ENCODE measurements at places on chromosomes 5 and 9.

GRCh38 chr5:91139572-91140200 is 243.4 kb downstream of the ARRDC3 start:
- no peak for DNase-seq

DNA sequence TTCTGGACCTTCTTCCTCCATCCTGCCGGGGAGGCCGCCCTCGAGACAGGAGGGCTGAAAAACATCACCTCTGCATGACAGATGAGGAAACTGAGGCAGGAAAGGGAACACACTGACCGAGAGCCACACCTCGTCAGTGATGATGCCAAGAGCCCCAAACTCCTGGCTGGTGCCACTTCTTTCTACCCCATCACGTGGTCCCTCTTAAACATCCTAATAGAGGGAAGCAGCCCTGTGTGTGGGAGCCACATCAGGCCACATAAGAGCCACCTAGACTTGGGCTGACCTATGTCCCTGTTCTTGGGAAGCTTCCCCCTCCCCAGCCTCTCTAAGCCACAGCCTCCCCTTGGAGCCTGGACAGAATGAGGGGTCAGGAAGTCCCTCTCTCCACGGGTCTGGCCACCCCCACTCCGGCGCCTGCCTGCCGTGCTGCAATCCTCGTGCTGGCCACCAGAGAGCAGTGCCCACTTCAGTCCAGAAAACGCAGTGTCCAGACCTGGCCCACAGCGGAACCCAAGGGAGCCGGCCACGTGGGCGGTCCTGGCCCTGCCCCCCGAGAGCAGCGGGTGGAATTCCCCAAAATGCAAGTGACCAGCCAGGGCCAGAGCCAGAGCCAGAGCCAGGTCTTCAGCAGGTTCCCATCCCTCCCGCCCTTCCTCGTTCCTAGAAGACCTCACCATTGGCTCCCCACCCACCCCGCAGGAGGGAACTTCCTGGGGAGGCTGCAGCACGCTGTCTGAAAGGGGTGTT is 54.7 kb upstream of the SARDH start:
- peak; percentile 46 for DNase-seq

- DNase-seq = no peak
Measured at GRCh38 chr5:150142185-150142958, 13.3 kb downstream of the PDGFRB start.

DNA sequence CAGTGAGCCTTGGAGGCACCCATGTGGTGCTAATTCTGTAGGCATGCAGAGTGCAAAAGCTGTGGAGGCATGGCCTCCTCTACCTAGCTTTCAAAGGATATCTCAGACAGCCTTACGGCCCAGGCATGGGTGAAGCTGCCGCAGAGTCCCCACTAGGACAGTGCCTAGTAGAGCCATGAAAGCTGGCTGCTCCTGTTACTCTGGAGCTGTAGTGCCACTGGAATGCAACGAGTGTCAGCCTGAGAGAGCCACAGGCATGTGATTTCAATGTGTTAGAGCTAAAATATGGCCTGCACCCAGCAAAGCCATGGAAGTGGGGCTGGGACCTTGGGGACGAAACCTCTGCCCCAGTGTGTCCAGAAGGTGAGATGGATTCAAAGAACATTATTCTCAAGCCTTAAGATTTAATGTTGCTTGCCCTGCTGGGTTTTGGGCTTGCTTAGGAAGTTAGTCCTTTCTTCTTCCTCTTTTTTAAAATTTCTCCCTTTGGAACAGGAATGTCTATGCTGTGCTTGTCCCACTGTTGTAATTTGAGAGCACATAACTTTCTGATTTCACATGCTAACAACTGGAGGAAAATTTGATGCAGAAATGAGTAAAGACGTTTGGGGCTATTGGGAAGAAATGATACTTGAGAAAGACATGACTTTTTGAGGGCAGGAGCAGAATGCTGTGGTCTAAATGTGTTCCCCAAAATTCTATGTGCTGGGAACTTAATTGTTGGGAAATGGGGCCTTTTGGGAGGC is 298.4 kb downstream of the PSAT1 start:
- DNase-seq = no peak

- peak; percentile 78 for DNase-seq
Measured at GRCh38 chr5:61267116-61267515, 64.9 kb upstream of the ZSWIM6 start.

DNA sequence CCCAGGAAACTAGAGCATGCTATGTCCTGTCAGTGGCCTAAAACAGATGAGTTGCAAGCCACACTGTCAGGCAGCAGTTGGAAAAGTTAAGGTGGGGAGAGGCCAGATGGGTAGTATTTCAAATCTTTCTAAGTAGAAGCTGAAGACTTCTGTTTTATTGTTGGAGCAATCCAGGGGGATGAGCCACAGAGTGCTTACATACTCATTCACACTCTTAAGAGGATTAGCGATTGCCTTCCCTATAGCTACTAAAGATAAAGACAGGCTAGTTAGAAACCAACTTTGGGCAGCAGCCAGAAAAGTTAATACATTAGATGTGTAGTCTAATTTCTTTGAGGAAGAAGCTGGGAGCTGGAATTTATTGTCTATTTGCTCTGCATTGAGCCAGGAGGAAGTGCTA is 61.7 kb upstream of the ELAVL2 start:
- DNase-seq = no peak

GRCh38 chr5:147417135-147417813 is 92.6 kb downstream of the DPYSL3 start:
- no peak for DNase-seq

DNA sequence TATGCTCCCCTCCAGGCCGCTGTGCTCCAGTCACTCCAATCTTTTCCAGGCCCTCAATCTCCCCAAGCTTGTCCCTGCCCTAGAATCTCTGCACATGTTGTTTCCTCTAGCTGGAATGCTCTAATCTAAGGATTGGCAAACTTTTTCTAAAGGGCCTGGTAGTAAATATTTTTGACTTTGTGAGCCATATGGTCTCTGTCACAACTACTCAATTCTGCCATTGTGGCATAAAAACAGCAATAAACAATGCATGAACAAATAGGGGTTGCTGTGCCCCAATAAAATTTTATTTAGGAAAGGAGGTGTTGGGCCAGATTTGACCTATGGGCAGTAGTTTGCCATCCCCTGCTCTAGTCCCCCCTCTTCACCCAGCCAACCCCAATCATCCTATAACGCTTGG is 150.5 kb upstream of the LRRTM2 start:
- no peak for DNase-seq

- no peak for DNase-seq
Measured at GRCh38 chr9:102995033-102995432, at the start of gene CYLC2. Gene CYLC2, plus strand, starts transcription at chr9:102995333. Its CDS starts 48 bp downstream, at chr9:102995381.

- peak; percentile 19 for DNase-seq
Measured at GRCh38 chr5:102531506-102531905, 32.7 kb upstream of the SLCO6A1 start.

DNA sequence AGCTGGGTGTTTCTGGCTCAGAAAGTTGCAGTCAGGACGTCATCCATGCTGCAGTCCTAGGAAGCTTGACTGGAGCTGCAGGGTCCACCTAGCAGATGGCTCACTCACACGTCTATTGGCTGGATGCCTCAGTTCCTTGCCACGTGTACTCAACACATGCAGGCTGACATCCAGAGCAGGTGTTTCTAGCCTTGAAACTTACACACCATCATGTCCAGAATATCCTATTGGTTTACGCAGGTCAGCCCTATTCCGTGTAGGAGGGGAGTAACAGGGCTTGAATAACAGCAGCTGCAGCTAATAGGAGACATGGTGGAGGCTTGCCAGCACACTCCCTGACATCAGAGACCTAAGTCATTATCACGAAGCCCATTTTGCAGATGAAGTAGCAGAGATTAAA is 473.5 kb downstream of the ACTL7B start:
- no peak for DNase-seq

DNA sequence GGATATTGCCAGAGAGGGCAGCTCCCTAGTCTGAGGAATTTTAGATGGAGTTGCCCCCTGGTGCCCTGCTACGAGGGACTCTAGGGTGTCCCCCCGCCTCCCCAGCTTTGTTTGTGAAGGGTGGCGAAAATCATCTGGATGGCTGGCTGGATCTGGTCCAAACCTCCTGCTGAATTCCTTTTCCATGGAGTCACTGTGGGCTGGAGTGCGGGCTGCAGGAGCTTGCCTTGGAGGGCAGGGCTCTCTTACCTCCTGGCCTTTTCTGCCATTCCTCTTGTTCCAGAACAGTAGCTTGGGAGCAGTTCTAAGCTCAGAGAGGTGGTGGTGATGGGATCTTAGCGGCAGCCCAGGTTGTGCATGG is 2.1 kb downstream of the SYNPO start:
- DNase-seq = no peak

DNA sequence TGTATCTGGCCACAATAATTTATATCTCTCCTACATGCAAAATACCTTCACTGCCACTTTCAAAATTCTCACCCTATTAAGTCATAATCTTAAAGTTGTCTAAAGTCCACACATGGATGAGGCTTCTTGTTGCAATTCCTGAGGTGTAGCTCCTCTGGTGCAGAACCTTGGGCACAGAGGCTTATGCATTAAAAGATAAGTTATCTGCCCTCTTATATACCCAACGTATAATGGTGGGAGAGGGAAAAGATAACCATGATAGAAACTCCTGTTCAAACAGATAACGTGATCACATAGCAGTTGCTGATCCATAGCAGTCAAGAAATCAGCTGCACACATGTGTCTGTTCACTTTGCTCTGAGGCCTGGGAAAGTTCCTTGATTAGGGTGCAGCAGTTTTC is 1767.0 kb downstream of the MAT2B start:
- no peak for DNase-seq

DNA sequence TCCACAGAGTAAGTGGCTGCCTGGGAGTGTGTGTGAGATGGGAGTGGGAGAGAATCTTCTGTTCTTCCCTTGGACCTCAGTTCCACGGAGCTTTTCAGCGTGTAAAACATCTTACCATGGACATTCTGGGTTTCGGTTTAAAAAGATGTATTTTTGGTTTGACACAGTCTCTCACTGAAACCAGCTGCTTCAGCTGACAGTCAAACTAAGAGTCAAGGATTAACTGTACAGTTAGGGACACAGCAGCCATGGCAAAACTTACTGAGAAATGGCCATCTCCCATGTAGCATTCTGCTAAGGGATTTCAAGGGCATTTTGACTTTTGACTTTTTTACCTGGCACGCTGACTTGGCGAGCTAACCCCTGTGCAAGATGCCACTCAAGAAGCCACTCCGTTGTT is 93.8 kb upstream of the IL12B start:
- no peak for DNase-seq

DNA sequence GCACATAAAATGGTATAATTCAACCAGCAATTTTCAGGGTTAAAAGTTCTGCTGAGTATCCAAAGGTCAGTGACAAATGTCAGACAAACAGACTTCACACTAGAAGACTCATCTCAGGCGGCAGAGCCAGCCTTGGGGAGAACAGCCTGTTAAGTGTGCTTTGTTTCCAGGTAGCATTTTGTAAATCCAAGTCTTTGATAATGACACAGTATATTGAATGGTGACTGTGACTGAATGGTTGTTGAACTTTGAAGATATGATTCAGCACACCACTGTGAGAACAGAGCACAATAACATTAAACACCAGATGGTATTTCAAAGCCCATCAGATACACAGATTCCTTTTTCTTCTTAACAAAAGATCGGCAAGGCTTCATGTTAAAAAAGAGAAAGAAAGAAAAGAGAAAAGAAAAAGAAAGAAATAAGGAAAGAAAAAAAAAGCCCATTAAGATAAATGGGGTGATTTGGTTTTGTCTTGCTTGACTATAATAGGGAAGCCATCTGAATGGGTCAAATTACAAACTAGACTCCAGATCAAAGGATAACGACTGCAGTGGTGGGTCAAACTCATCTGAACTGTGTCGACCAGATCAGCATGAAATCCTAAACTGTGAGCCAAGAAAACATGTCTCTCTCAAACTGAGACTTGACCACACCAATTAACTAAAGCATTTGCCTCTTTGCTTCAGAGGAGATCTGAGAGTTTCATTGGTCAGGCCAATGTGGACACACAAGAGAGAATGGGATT is 313.0 kb upstream of the ZNF608 start:
- DNase-seq = no peak

- DNase-seq = no peak
Measured at GRCh38 chr9:31323726-31324444, 1060.6 kb upstream of the ACO1 start.

- DNase-seq = no peak
Measured at GRCh38 chr5:97067296-97067850, 75.0 kb downstream of the LIX1 start.

- no peak for DNase-seq
Measured at GRCh38 chr5:40376566-40376965, 303.1 kb upstream of the PTGER4 start.

DNA sequence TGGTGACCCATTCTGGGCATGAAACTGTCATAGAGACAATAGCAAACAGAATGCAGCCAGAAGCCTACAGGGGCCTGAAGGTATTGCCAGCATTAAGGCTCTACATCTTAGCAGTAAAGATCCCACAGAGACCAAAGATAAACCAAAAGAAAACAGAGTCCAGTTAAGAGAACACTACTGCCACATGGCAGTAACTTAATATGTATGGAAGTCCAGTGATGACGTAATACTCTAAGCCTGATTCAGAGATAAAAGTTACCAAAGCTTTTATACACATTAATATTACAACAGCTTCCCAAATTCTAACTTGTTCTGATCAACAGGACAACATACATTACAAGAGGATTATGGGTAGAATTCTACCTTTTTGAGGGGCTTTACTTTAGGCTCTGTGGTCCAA is 371.5 kb downstream of the PRELID2 start:
- no peak for DNase-seq
